ENCODE measurements at places on chromosomes 7 and 10.

- no peak for DNase-seq
Observed at GRCh38 chr7:79880312-79880711, 254.3 kb upstream of the GNAI1 start.

GRCh38 chr10:127863231-127863825 is 29.4 kb downstream of the CLRN3 start:
- DNase-seq = no peak

DNA sequence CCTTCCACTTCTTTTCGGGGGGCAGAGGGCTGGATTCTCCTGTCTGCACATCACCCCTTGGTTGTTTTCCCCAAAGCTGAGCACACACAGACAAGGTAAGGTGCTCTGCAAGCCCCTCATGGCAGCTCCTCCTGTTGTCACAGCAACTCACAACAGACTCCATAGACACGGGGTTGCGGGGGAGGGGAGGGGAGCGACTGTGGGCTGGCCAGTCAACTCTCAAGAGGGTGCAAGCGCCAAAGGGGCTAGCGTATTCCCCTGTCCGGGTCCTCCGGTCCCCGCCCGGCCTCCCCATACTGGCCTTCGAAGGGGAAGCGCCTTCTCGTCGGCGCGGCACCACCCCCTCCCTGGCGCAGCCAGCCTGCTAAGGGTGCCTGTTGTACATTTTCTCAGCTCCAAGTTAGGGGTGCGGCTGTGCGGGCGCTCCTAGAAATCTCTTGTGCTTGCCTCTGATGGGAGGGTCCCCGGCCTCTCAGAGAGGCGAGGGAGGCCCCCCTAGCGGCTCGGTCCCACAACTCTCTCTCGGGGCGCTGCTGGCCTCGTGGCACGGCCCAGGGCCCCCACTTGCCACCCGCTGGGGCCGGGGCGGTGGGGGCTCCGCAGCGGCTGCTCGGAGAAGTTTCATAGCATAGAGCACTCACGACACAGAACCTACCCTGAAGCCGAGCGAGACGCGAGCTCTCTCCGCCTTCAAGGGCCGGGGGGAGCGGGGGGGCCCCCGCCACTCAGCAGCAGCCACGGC is 498 bp downstream of the RHOBTB1 start:
- peak; percentile 48 for DNase-seq

DNA sequence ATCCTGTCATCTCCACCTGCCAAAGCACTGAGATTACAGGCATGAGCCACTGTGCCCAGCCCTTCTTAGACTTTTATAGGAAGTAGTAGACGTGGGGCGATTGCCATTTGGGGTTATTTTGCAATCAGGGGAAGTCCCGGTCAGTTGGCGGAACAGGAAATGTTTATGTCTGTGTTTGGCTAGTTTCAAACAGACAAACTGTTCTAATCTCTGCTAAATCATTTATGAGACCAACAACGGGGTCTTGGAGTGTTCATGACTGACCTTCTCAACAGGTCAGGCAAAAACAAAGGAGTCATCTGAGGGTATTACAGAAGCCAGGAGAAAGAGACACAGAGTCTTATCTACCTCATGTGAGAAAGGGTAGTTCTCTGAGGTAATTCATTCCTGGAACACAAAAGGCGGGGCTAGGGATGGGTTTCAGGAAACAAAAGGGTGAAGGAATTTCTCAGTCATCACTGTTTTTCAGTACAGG is 6.6 kb upstream of the TPK1 start:
- DNase-seq = no peak

- DNase-seq = no peak
Observed at GRCh38 chr7:40059057-40059456, 75.4 kb downstream of the MPLKIP start.

- no peak for DNase-seq
Observed at GRCh38 chr10:31698181-31698830, 230.3 kb downstream of the ARHGAP12 start.

DNA sequence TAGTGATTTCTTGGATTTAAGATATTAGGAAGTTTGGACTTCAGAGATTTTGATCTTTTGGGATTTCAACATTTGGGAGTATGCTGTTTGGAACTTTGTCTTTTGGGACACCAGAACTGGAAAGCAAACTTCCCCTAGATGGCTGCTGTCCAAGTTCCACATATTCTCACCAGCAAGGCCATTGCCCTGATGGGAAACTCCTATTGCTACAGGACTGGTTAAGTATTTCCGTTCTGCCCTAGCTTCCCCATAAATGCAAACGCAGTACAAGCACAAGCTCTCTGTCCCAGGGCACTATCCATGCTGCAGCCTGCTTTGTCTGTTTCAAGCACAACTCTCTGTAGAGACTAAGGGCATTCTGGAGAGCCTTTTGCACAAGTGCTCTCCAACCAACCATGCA is 79.3 kb upstream of the SLC25A13 start:
- DNase-seq = no peak

DNA sequence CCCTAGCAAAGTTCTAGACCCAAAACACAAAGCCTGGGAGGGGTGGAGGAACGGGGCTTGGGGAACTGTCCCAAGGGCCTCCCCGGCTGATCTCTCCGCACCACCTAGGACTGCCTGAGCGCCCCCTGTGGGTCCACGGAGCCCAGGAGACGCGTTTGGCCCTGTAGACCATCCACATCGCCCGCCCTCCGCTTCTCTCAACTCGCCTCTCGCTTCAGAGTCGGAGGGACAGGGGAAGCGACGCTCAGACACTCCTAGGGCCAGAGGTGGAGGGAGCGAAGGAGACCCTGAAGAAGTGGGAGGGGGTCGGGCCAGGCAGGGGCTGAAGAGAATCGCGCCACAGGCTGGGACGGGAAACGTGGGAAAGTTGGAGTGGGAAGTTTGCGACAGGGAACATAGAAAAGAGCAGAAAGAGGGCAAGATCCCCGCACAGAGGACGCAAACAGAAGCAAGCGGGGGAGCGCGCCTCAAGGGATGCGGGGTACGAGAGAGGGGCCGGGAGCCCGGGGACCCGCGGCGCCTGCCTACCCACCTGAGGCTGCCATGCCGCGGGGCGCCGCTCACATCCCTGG is 378 bp downstream of the PIK3AP1 start:
- DNase-seq = peak; percentile 57

DNA sequence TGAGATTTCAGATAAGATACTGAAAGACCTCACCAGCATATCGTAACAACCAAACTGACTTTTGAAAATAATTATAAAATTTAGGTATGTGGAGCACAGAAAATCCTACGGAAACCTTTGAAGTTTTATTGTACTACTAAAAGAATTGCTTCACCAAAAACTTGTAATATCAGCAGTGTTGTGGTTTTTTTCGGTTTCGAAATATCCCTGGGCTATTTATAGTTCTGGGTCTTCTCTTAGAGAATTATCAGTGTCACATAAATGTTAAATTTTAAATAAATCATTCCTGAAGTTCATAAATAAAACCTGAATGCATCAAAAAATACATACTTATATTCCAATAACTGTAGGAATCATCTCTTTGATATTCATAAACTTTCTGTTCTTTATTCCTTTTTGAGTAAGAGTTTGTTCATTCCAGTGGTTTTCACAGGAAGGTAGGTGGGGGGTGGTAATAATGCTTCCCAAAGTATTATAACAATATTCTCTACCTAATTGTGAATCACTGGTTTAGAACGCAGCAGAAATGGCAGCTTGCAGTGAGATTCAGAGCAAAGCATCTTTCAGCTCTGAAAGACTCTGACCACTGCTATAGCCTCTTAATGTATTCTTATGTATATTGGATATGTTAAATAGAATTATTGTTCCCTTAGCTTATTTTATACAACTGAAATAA is 60.2 kb downstream of the ZNF277 start:
- peak; percentile 40 for DNase-seq

DNA sequence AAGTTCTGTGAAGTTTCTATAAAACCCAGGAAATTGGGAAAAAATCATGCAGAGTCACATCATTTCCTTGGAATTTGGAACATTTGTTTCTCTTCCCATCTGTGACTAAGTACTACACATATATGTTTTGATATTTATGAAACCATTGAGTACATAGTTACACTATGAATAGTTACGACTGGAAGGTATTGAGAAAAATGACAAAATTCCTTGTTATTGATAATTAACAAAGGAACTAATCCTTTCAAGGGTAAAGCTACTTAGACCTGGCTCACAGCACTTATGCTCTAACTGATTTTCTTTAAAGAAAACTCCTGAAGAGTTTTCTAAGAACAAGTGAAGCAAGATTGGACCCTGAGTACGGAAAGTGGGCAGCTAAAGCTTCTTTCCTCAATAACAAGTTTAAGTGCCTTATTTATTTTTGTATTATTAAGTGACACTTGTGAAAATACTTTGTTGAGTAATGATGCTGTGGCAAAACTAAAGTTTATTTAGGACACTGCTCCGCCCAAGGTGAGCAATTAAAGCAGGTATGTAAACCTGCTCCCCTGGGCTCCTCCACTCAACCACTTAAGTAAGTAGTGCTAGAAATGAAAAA is 12.0 kb upstream of the GLCCI1 start:
- no peak for DNase-seq

DNA sequence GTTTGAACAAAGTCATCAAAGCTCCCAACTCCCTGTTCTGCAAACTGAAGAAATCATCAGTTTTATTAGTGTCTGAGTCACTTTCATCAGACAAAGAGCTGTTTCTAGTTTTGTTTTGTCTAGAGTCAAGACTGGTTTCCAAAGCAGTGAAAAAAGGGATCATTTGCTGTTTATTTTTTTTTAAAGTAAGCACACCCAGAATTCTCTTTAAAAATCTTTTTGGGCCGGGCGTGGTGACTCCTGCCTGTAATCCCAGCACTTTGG is 972.0 kb upstream of the CELF2 start:
- DNase-seq = no peak

Measured in SW480 (cell line).